Left cardiac atrium (tissue), 4 donors: ENCODE measurements at places on chromosomes 3 and 15. TPM values are rescaled to one million over a fixed set of nuclear protein-coding genes. Genes with fewer than 3 reads are reported as not detected.
A peak's percentile ranks its signal among the peaks of the same experiment; 100 is the strongest.

Gene A4GNT
- total RNA-seq: not detected

Gene TUSC7
- not detected for total RNA-seq

Gene CCDC13
- total RNA-seq: not detected

Gene DGKG
- total RNA-seq: 13.3 TPM

Gene CATSPER2
- 1.1 TPM for total RNA-seq

Gene GRK7
- total RNA-seq: not detected

- DNase-seq: no peak
Observed at GRCh38 chr3:40876009-40876408, 323.3 kb upstream of the CTNNB1 start.

GRCh38 chr15:71880276-71880675, 69.9 kb downstream of the NR2E3 start:
- DNase-seq: no peak

DNA sequence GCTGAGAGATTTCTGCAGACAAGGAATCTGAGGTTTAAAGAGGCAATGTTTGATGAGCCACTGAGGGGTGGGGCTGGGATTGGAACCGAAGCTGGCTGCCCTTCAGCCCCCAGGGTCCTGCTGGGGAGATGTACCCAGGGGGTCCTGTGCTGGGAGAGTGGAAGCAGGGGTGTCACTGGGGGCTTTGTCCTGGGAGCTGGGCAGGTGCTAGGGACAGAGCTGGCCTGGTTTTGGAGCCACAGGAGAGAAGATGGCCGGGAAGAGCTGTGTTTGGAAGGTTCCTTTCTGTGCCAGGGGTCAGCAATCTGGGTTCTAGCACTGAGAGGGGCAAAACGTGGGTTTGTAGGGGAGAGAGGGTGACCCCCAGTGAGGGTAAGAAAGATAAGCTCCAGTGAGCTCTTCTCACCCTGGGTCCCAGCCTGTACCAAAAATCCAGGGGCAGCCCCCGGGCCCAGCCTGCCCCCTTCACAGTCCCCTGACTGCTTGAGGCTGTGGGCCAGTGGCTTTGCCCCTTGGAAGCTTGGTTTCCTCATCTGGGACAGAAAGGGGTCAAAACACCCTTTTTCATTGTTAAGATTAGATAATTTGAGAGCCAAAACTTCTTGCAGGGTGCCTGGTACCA, 69.6 kb downstream of the SMAD3 start:
- DNase-seq: no peak

DNA sequence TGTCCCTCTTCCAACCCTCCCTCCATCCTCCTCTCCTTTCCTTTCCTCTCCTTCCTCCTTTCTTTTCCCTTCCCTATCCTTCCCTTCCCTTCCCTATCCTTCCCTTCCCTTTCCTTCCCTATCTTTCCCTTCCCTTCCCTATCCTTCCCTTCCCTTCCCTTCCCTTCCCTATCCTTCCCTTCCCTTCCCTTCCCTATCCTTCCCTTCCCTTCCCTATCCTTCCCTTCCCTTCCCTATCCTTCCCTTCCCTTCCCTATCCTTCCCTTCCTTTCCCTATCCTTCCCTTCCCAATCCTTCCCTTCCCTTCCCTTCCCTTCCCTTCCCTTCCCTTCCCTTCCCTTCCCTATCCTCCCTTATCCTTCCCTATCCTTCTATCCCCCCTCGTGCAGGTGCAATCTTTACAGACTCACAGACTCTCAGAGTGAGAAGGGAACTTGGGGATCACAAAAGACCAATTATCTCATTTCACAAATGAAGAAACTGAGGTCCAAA, 31.5 kb downstream of the RASGRF1 start:
- DNase-seq: no peak

DNA sequence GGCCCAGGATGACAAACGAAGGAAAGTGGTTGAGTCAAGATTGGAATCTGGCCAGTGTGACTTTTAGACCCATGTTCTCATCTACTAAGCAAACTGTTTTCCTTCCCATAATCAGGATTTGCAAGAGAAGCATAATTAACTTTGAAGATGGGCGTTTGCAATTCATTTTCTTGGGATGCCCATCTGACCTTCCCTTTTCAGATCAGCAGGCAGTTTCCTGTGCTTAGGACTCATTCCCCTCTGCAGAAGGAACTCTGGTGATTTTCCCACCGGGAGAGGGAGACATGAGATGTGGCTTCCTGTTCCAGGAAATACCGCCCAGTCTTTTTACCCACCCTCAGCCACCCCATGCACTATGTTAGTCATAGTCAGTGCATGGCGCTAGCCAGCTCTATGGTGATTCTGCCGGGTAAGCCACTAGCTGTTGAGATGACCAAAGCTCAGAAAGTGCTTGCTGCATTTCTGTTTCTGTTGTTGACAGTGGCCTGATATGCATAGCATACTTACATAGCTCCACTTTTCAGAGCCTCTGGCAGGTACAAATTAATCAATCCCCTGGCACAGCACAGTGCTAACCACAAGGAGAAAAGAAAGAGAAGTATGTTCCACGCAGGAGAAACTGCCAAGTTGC, 129.4 kb downstream of the VGLL4 start:
- peak; percentile 70 for DNase-seq

GRCh38 chr15:48309740-48310139, 21.5 kb upstream of the DUT start:
- DNase-seq: no peak
